Kidney epithelial cell (primary cell): ENCODE measurements at places on chromosomes 12 and 14. TPM values are rescaled to one million over a fixed set of nuclear protein-coding genes. Genes with fewer than 3 reads are reported as not detected.

- DNase-seq = no peak
These were observed 81.8 kb downstream of the ITPR2 start for GRCh38 chr12:26751179-26751578.

GRCh38 chr12:1481326-1481725 is 113.1 kb downstream of the FBXL14 start:
- no peak for DNase-seq

DNA sequence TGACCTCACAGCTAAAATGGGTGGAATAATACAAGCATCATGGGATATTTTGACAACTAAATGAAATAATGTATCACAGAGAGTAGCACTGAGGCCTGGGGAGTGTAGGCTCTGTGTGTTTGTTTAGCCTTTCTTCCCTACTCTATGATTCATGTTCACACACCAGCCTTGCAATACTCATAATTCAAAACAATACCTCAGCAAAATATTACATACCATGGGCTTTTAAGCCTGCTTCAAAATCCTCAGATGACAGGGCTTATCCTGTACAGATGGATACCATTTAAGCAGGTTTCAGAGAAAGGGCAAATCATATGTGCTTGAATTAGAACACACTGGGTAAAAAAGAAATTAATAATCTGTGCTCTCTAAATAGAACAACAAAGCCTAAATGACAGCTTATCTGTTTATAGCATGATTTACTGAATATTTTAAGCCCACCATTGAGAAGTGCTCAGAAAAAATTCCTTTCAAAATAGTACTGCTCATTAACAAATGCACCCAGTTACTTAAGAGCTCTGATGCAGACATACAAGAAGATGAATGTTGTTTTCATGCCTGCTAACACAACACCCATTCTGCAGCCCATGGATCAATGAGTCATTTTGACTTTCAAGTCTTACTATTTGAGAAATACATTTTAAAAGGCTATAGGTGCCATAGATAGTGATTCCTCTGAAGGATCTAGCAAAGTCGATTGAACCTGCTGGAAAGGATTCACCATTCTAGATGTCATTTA is 84.9 kb upstream of the ADAMTS20 start:
- DNase-seq = no peak

GRCh38 chr14:21262410-21262809 is 6.8 kb downstream of the HNRNPC start:
- DNase-seq = no peak

DNA sequence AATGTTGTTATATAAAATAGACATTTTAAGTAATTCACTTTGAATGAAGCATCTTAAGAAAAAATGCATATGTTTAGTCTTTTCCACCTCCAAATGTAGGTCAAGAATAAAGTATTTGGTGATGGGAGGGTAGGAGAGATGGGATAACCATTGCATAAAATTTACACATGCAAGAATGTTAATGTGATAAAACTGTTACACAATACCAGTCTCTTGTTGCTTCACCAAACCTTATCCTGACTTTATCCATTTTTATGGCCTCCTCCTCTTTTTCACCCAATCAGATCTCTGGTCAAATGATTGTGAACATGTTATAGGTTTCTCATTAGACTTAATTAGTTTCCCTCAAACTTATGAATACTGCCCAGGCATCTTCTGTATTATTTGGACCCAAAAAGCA is 994.5 kb upstream of the FLRT2 start:
- no peak for DNase-seq

MYO1H gene
- not detected in 2 replicates for total RNA-seq

KRT4 gene
- total RNA-seq = not detected in 2 replicates

CCDC197 gene
- total RNA-seq = not detected in 2 replicates
